AG10803 (cell line): ENCODE measurements at places on chromosomes 5 and 9.

DNA sequence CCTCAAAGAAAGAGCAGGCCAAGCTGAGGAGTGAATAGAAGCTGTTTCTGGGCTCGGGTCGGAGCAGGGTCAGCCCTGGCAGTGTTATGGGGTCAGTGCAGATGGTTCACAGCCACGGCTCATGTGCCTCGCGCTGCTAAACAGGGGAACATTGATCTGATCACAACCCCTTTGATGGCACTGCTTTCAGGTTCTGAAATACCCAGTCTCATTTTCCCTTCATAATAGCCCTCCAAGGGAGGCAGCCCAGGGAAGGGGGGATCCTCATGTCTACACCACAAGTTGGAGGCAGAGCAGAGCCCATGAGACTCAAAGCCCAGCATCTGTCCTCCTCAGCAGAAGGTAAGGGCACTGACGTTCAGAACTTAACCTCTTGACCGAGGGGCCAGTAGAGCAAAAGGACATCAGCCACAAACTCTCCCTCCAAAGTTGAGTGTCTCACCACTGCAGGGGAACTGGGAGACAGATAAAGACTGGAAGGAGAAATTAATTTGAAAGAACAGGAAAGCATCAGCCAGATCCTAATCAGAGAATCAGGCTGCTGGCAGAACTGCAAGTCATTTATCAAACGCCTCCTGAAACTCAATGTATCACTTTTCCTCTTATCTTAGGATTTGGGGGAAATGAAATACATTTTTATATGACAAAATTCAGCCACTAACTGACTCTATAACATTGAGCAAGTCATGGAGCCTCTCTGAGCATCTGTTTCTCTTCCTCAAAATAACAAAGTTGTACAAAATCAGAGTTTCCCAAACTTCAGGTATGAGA, 110.6 kb downstream of the SH3TC2 start:
- DNase-seq, result no peak

DNA sequence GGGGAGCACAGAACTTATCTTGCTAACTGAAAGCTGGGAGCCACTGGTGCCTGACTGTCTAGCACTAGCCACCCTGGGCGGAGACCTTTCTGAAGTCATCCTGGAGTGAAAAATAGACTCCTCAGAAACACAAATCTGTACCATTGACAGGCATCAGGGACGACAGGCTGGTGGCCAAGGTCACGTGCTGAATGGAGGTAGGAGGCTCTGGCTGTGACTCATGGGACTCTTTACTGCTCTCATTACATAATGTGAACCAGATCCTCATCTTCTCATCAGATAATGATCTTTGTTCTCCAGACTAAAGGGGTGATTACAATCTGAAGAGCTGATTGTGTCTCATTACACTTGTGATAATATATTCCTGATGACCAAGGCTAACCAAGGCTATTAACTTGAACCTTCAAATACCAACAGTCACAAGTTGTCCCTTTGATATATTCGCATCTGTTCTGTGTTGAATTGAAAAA, 91.8 kb downstream of the SEMA5A start:
- DNase-seq, result peak; percentile 37

DNA sequence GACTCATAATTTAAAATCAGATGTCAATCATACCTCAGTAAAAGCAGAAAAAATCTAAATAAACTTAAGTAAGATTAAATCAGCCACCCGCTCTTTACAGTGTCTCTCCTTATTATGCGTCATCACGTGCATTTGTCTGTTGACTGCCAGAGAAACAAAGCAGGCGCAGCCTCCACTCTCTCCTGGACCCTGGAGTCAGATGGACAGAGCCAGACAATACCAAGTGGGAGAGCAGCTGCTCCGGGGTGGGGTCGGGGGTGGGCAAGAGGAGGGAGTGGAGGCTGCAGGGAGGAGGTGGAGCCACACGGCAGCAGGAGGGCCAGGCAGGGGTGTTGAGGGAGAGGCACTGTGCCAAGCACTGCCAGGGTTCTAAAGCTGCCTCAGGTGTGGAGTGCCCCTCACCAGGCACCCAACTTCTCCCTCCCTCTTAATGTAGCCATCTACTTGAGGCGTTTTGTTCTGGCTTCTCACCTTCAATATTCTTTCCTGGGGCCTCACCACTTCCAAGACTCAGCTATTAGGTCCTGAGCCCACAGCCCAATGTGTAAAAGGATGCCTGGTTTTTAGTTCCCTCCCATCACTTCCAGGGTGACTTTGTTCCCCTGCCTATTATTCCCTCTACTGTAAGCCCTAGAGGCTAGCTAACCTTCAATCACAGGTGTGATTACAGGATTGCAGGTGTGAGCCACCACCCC, 96.3 kb downstream of the GLDC start:
- DNase-seq, result no peak

GRCh38 chr5:113770648-113771047, 257.2 kb downstream of the YTHDC2 start:
- no peak for DNase-seq

DNA sequence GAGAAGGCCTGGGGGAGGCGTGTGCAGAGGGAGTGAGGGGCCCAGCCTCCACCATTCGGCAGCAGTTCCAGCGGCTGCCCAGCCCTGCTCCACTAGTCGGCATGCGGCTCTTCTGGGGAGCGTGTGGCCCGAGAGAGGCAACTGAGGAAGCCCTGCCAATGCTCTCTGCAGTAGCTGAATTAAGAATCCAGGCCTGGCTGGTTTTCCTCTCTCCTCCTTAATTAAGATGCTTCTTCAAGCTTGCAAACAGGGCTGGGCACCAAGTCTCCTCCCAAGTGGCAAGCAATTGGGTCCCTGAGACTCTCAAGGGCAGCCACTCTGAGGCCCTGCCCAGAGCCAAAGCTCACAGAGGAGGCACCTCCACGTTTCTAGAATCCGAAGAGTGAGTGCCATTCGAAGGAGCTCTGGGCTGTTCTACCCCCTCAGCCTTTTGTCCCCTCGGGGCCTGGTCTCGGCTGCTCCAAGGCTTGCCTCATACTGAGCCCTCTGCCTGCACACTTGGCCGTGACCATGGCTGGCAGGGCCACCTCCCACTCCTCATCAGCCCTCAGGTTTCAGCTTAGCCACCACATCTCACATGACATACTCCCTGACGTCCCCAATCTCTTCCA, 75.4 kb upstream of the LRRTM2 start:
- no peak for DNase-seq

DNA sequence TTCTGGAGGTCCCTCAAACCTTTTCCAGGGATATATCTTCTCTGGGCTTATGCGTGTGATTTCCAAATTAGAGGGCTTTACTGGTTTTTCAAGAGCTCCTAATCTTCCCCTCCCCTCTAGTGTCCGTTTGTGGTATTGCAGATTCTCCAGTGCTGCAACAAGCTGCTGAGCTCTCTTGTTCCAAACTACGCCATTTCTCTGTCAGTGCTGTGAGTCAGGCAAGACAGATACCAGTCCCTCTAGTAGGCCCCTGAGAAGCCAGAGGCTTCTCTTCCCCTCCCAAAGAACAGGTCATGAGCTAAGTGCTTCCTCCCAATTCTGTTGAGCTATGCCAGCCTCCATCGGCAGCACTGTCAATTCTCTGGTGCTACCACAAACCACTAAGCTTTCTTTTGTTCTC, 149.5 kb downstream of the FANCC start:
- peak; percentile 86 for DNase-seq

- peak; percentile 61 for DNase-seq
Measured at GRCh38 chr9:26159575-26160392, 481.5 kb upstream of the TUSC1 start.
